ENCODE measurements at places on chromosomes 4 and X.

DNA sequence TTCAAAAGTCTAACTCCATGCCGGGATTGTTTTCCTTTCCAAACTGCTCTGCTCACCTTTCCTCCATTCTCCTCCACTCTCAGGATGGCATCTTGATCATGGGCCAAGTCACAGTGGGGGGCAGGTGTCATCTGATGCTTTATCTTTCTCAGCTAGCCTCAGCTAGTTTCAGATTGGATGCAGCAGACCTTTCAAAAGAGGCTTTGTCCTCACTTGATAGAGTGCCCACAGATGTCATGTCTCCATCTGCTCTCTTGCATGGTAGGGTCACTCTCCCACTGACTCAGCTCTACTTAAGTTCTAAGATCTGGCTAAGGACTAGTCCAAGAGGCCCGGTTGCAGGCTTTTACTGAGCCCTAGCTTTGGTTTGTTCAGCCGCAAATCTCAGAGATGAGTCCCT lies 341.8 kb upstream of the GALNT7 start:
- DNase-seq: no peak

DNA sequence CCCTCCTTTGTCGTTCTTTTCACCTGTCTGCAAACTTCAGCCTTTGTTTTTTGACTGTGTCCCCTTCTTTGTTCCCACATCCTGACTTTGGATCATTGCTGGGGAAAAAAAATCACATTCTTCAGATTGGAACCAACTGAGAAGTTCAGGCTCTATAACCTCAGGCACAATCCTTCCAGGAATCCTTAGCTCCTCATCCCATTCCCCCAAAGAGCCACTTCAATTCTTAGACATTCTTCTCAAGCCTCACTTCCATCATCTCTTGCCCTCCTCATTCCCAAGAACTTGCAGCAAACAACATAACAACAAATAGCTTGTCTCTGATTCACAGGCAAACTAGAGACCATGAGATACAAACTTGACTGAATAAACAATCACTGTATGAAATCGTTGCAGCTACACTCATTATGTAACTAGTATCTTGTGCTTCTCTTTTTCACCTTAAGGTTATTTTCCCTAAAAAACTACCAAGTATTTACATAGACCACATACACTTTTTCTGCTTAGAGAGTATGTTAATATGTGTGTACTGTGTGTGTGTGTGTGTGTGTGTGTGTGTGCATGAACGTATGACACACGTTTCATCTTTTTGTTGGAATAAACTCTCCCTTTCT lies 26.4 kb upstream of the PGM2 start:
- DNase-seq: no peak

DNA sequence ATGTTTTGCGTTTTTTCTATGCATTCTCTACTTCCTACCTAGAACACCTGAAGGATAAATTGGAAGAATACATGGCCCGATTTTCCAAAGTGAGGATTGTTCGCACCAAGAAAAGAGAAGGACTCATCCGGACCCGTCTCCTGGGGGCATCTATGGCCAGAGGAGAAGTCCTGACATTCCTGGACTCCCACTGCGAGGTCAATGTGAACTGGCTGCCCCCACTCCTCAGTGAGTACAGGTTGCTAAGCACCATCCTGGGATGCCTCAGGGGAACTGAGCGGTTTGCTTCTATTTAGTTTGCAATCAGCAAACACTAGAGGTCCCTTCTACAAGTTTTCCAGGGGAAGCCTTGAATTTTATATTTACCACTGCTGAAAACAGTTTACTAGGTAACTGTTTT lies 359.3 kb upstream of the GALNT7 start:
- no peak for DNase-seq

GRCh38 chrX:103467887-103468286 lies 51.4 kb downstream of the RAB40A start:
- no peak for DNase-seq

DNA sequence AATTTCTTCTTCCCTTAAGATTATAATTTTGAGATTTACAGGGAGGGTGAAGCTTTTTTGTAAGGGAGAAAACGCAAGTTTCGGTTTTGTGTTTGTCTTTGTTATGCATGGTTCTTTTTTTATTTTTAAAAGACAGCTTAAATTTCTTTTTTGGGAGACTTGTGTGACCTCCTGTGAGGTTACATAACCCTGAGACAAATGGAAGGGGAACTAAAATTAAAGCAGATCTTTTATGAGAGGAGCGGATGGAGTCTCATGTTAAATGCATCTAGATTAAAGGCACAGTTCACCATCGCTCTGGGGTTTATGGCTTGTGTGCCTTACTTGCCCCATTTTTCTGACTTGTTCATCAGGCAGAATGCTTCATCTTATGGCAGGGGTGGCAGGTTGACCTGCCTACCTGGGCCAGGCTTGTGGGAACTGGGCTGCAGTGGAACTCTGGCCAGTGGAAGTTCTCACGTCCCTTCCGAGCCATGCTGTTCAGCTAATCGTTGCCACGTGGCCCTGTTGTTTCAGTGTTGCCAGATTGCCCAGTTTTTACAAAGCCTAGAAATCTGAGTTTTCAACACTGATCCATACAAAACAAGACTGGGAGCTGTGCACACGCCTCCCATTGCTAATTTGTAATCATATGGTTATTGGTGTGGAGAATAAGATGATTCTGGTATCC lies 291.8 kb downstream of the ARHGAP10 start:
- DNase-seq: no peak

Measured in SK-MEL-5 (cell line).